ENCODE measurements at places on chromosomes 11 and 22. TPM values are rescaled to one million over a fixed set of nuclear protein-coding genes. Genes with fewer than 3 reads are reported as not detected.
A peak's percentile ranks its signal among the peaks of the same experiment; 100 is the strongest.

MPEG1 gene
- total RNA-seq = 5.7 TPM

PLEKHB1 gene
- total RNA-seq = 86.8 TPM

BARX2 gene
- total RNA-seq = not detected

TUB gene
- total RNA-seq = not detected

UCP3 gene
- total RNA-seq = 6.8 TPM

MRGPRX3 gene
- total RNA-seq = not detected

TCN2 gene
- not detected for total RNA-seq

RASGRP2 gene
- total RNA-seq = 679 TPM

RFPL2 gene
- total RNA-seq = 0.81 TPM

OR10A6 gene
- not detected for total RNA-seq

GRCh38 chr11:61547246-61547645, 33.6 kb downstream of the SYT7 start:
- H3K4me3 ChIP-seq = no peak overlapping the region
- peaks cover 7% of the 10 kb centered on the region for H3K4me1 ChIP-seq

GRCh38 chr11:58905011-58905720, 34.1 kb upstream of the GLYATL1 start:
- H3K27ac ChIP-seq = no peak overlapping the region
- no peaks in the 10 kb centered on the region for H3K36me3 ChIP-seq
- peaks cover 58% of the 10 kb centered on the region for H3K27me3 ChIP-seq
- no peak for DNase-seq
- H3K4me3 ChIP-seq = no peak overlapping the region

DNA sequence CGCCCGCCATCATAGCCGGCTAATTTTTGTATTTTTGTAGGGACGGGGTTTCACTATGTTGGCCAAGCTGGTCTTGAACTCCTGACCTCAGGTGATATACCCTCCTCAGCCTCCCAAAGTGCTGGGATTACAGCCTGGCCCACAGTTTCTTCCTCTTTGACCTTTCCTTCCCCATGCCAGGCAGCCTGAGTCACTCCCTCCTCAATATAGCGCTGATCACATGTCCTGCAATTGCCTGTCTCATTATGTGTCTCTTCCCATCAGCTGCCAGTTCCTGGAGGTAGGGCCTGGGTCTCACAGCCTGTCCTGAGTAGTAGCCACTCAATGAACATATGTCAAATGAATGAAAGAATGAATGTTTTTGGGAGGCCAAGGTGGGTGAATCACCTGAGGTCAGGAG, 43.0 kb upstream of the CCDC134 start:
- DNase-seq = no peak
- H3K36me3 ChIP-seq = no peaks in the 10 kb centered on the region
- H3K4me1 ChIP-seq = no peaks in the 10 kb centered on the region

GRCh38 chr11:67548555-67549110, 25.4 kb upstream of the CABP2 start:
- H3K4me3 ChIP-seq = no peak overlapping the region
- peaks cover 2% of the 10 kb centered on the region for H3K27me3 ChIP-seq
- H3K36me3 ChIP-seq = no peaks in the 10 kb centered on the region
- no peak for DNase-seq
- no peaks in the 10 kb centered on the region for H3K4me1 ChIP-seq
- no peak overlapping the region for H3K27ac ChIP-seq

GRCh38 chr11:32033067-32033466, 57.8 kb upstream of the RCN1 start:
- no peaks in the 10 kb centered on the region for H3K4me1 ChIP-seq
- no peak for DNase-seq
- no peak overlapping the region for H3K4me3 ChIP-seq
- peaks cover 44% of the 10 kb centered on the region for H3K27me3 ChIP-seq

GRCh38 chr11:12915093-12915492, 94.0 kb upstream of the RASSF10 start:
- no peak overlapping the region for H3K4me3 ChIP-seq
- DNase-seq = no peak
- H3K4me1 ChIP-seq = peaks cover 2% of the 10 kb centered on the region
- no peaks in the 10 kb centered on the region for H3K36me3 ChIP-seq
- peaks cover 9% of the 10 kb centered on the region for H3K27me3 ChIP-seq

DNA sequence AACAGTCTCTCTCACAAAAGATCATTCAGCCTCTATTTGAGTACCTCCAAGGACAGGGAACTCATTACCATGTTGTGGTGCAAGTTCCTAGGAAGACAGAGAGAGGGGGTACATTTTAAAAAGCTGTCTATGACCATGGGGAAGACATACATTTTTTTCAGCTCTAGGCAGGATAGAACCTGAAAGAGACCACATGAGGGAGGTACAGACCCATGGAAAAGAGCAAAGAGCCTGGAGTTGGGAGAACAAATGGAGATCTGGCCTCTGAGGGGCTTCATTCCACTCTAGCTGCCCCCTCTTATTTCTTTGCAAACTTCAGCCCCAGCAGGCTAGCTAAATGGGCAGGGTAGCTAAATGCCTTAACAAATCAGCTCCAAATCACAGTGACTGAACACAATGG, 36.3 kb downstream of the KCNC1 start:
- H3K27me3 ChIP-seq = no peaks in the 10 kb centered on the region
- H3K27ac ChIP-seq = no peak overlapping the region
- DNase-seq = no peak
- H3K36me3 ChIP-seq = no peaks in the 10 kb centered on the region
- H3K4me1 ChIP-seq = no peaks in the 10 kb centered on the region

DNA sequence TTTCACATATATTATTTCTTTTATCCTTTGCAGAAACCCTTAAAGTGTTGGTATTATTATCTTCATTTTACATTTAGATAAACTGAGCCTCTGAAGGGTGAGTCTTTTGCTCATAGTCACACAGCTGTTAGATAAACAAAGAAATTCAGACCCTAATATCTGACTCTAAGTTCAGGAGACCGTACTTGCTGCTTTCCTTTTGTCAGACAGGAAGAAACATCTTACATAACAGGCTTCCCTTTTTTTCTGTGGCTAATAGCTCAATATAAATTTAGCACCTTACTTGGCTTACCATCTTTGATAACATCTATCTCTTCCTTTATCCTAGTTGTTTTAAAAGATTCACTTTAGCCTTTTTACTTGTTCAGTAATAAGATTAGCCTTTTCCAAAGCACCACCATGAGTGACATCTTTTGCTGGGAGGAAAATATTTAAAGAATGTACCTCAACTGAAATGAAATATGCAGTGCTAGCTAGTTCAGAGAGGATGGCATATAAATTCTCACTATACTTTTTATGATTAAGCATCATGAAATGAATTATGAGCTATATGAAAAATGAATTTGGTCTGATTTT, 128.6 kb downstream of the WNT11 start:
- peak overlapping the region; percentile 0 for H3K4me3 ChIP-seq
- no peaks in the 10 kb centered on the region for H3K27me3 ChIP-seq
- H3K27ac ChIP-seq = peak overlapping the region; percentile 60
- peak; percentile 1 for DNase-seq
- H3K36me3 ChIP-seq = peaks cover 7% of the 10 kb centered on the region

DNA sequence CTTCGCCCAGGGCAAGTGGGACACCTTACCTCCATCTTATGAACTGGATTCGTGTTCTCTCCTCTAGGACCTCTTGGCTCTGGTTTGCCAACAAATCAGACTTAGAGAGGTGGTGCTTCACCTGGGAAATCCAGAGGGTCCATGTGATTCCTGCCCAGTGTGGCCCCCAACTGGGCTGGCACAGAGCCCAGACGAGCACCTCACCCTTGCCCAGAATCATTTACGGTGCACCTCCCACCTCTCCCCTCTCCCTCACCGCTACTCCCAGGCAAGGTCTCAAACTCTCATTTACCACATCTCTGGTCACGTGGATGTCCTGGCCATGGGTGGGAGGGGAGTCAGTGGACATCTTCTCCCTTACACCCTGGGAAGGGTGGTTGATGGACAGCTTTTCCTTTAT, 1.1 kb downstream of the SPATA19 start:
- H3K27ac ChIP-seq = no peak overlapping the region
- no peak overlapping the region for H3K4me3 ChIP-seq
- H3K27me3 ChIP-seq = peaks cover 12% of the 10 kb centered on the region

DNA sequence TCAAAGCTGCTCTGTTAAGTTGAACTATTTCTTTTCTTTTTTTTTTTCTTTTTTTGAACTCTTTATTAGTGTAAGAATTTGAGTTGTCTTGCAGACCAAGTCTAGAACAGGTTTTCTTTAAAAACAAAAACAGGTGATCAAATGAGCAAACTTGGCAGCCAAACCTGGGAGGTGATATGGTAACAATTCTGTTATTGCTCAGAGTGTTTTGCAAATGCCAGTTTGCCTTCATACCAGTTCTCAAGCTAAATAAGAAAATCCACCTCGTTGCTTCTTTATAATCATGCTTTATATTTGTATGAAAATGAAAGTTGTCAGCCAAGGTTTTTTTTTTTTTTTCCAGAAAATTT, 76.9 kb downstream of the DEPDC5 start:
- no peaks in the 10 kb centered on the region for H3K4me1 ChIP-seq
- no peak overlapping the region for H3K27ac ChIP-seq
- no peak overlapping the region for H3K4me3 ChIP-seq
- H3K27me3 ChIP-seq = no peaks in the 10 kb centered on the region

GRCh38 chr11:114366331-114367243, 33.7 kb downstream of the C11orf71 start:
- no peaks in the 10 kb centered on the region for H3K36me3 ChIP-seq
- peaks cover 21% of the 10 kb centered on the region for H3K27me3 ChIP-seq
- H3K27ac ChIP-seq = no peak overlapping the region
- H3K4me1 ChIP-seq = no peaks in the 10 kb centered on the region

DNA sequence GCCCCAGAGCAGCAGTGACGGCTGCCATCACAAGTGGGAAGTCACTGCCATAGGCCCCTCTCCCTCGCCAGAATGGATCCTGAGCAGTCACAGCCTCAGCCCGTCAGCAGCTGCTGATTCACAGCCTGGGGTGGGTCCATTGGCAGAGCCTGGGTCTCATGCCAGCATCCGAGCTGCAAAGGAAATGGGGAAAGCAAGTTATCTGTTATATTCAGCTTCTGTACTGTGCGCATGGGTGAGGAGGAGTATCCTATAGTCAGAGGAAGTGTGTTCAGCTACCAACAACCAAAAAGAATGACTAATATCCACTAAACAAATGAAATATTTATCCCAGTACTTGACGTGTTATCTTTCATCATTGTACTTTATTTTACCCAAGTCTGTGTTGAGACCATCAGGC, 119.7 kb downstream of the RCN1 start:
- H3K36me3 ChIP-seq = no peaks in the 10 kb centered on the region
- H3K4me3 ChIP-seq = no peak overlapping the region
- DNase-seq = no peak

DNA sequence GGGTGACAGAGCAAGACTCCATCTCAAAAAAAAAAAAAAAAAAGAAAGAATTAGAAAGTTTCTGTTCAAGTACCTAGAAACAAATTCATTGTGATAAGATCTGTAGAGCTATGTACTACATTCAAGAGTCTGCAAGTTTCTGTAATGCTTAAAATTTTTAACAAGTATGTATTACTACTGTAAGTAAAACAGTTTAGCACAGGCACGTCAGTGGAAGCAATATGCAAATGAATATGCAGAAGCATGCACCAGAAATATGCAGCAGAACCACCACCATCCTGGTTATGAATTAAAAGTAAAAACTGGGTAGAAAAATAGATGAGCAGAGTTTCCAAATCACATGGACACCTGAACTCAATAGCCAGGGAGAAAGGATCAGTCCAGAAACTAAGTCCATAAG, 19.3 kb downstream of the SBF2 start:
- no peaks in the 10 kb centered on the region for H3K27me3 ChIP-seq
- H3K4me3 ChIP-seq = no peak overlapping the region
- no peak overlapping the region for H3K27ac ChIP-seq
- H3K4me1 ChIP-seq = peaks cover 2% of the 10 kb centered on the region
- DNase-seq = no peak

GRCh38 chr11:33774736-33775466, 581 bp upstream of the FBXO3 start:
- DNase-seq = no peak
- H3K4me3 ChIP-seq = peak overlapping the region; percentile 99
- H3K36me3 ChIP-seq = peaks cover 17% of the 10 kb centered on the region
- peak overlapping the region; percentile 94 for H3K27ac ChIP-seq
- peaks cover 27% of the 10 kb centered on the region for H3K4me1 ChIP-seq

DNA sequence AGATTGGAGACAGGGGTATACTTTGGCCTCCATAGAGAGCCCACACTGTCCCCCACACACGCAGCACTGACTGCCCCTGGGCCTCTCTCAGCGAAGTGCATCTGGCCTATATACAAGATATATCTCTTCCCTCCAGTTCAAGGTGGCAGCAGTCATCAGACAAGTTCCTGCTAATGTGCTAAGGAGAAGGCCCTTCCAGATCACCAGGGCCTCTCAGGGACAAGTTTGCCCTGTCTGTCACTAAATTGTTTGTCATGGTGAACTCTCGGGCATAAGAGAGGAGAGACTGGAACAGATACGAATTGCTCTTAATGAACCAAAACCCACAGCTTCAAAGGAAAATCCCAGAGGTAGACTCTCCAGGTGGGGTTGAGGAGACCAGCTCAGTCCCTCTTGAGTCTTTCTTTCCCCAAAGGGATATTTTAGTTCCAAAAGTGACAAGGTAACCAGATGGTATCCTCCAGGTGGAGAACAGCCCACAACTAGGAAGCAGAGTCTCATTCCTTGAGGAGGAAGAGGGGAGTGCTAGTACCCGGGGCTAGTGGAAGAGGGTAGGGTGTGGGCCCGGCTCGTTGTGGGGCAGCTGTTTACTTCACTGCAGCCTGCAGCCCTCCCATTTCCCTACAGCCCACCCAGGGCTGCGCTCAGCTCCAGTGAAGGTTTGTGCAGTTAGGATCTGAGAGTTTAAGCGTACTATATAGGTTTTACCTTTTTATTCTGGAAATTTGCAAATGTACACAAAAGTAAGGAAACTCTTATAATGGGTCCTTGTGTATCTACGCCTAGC, 2.2 kb upstream of the SLC35C1 start:
- no peaks in the 10 kb centered on the region for H3K36me3 ChIP-seq
- no peaks in the 10 kb centered on the region for H3K27me3 ChIP-seq
- no peak overlapping the region for H3K27ac ChIP-seq
- peaks cover 29% of the 10 kb centered on the region for H3K4me1 ChIP-seq
- peak overlapping the region; percentile 98 for H3K4me3 ChIP-seq
- no peak for DNase-seq

- H3K36me3 ChIP-seq = peaks cover 3% of the 10 kb centered on the region
- no peak for DNase-seq
- peaks cover 44% of the 10 kb centered on the region for H3K4me1 ChIP-seq
- no peak overlapping the region for H3K27ac ChIP-seq
- H3K4me3 ChIP-seq = no peak overlapping the region
Measured at GRCh38 chr22:40593460-40594273, 42.9 kb downstream of the MRTFA start.

- DNase-seq = no peak
- H3K27ac ChIP-seq = no peak overlapping the region
- peaks cover 15% of the 10 kb centered on the region for H3K27me3 ChIP-seq
Measured at GRCh38 chr11:120881596-120881995, 142.3 kb upstream of the TBCEL start.

DNA sequence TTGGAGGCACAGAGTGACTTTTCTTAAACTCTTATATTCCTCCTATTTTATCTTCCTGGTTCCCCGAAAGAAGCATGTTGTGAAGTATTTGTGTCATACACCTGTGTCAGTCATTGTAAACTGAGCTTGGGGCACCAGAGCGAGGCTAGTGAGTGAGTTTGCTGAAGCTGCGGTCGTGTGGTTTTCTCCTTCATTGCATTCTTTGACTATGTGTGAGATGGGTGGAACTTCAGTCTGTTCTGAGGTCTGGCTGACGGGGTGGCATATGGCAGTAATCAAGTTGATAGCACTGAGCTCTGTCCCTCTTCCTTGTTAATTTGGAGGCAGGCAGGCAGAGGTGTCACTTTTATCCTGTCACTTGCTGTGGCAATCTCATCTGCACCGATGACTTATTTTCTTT, 4.2 kb downstream of the VPS26B start:
- H3K27ac ChIP-seq = no peak overlapping the region
- H3K27me3 ChIP-seq = no peaks in the 10 kb centered on the region
- peaks cover 10% of the 10 kb centered on the region for H3K36me3 ChIP-seq
- peak; percentile 13 for DNase-seq
- H3K4me3 ChIP-seq = peak overlapping the region; percentile 57
- peaks cover 84% of the 10 kb centered on the region for H3K4me1 ChIP-seq

Data from naive thymus-derived CD8-positive, alpha-beta T cell (primary cell).